Aortic smooth muscle cell (primary cell): ENCODE measurements at places on chromosomes 4 and X. TPM values are rescaled to one million over a fixed set of nuclear protein-coding genes. Genes with fewer than 3 reads are reported as not detected.

CLCN5 gene
- 13.7 and 14.1 TPM in 2 replicates for total RNA-seq

TEX13C gene
- not detected in 2 replicates for total RNA-seq

IL2RG gene
- total RNA-seq = not detected in 2 replicates

FAM9B gene
- not detected in 2 replicates for total RNA-seq

RAB40AL gene
- total RNA-seq = 0.26 and 0.37 TPM in 2 replicates

UGT2B15 gene
- total RNA-seq = not detected in 2 replicates

XKRX gene
- under 0.01 TPM in 1 of 2 replicates, not detected in the other for total RNA-seq

BBS7 gene
- total RNA-seq = 19.1 and 21.4 TPM in 2 replicates

MAGEB4 gene
- not detected in 2 replicates for total RNA-seq

TMEM47 gene
- 115 and 148 TPM in 2 replicates for total RNA-seq

SORCS2 gene
- under 0.01 and 0.40 TPM in 2 replicates for total RNA-seq

CD40LG gene
- not detected in 2 replicates for total RNA-seq

LRBA gene
- 46.1 and 53.4 TPM in 2 replicates for total RNA-seq

LONRF3 gene
- 0.62 and 1.3 TPM in 2 replicates for total RNA-seq

DCAF8L2 gene
- total RNA-seq = 0.13 TPM in 1 of 2 replicates, not detected in the other

SPATA4 gene
- 0.12 TPM in 1 of 2 replicates, not detected in the other for total RNA-seq

HPGDS gene
- not detected in 2 replicates for total RNA-seq

CT45A10 gene
- not detected in 2 replicates for total RNA-seq

BEX2 gene
- 0.68 and 0.79 TPM in 2 replicates for total RNA-seq
